ENCODE measurements at places on chromosomes 11 and 22.

GRCh38 chr11:18618342-18619025 is 15.7 kb downstream of the SPTY2D1 start:
- DNase-seq = no peak

- DNase-seq = no peak
These were observed 36.6 kb downstream of the RCOR2 start for GRCh38 chr11:63880403-63880790.

DNA sequence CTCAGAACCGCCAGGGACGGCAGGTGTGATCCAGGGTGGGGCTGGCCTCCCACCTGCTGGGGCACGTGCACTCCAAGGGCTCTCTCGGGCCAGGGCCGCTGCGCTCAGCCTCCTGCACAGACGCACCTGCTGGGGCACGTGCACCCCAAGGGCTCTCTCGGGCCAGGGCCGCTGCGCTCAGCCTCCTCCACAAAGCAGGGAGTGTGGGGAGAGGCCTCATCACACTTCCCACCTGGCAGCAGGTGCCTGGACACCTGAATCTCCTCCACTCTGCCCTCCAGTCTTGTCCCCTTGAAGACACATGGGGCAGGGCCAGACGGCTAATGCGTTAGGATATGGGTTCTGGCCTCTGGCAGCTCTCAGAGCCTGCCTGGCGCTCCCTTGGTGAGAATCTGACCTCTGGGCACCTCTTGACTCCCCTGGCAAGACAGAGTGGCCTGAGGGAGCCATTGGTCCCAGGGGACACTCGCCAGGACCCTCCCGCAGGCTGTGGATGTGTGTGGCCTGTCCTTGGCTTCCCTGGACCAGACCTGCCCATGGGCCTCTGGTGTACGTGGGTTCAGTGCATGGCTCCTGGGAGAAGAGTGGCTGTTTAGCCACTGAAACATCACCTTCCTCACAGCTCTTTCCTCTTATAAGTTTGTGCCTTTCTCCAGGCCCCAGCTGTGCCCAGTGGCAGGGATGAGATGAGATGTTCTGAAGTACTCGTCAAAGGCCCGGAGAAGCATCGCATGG is 73.5 kb downstream of the BRD1 start:
- DNase-seq = no peak

GRCh38 chr11:77287136-77287535 is 14.3 kb downstream of the GDPD4 start:
- no peak for DNase-seq

DNA sequence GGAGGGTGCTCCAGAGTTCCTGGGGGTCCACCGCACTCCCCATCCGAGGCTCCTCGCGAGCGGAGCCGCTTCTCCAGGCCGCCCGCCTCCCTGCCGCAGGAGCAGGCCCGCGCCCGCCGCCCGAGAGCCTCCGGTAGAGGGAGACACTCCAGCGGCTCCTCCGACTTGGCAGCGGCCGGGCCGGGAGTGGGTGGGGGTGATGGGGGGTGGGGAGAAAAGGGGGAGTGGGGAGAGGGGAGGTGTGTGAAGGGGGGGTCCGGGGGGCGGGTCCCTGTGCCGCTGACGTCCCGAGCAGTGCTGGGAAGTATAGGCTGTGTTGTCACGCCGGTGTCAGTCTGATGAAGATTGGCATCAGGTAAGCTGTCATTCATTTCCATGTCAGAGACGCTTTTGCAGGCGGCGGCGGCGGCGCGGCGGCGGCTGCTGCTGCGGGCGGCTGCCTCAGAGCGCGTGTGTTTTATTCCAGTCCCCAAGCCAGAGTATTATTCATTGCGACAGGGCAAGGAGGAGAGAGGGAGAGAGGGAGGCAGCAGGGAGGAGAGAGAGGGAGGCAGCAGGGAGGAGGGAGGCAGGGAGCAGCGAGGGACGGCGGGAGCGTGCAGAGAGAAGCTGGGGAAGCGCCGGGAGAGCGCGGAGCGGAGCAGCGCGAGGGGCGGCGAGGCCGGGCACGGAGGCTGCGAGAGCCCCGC is at the start of gene PKNOX2:
Gene PKNOX2 (plus strand): TSS at position 330 of the 689 bp plus-strand sequence. CDS start 186,555 bp downstream, outside the sequence.
- peak; percentile 54 for DNase-seq

DNA sequence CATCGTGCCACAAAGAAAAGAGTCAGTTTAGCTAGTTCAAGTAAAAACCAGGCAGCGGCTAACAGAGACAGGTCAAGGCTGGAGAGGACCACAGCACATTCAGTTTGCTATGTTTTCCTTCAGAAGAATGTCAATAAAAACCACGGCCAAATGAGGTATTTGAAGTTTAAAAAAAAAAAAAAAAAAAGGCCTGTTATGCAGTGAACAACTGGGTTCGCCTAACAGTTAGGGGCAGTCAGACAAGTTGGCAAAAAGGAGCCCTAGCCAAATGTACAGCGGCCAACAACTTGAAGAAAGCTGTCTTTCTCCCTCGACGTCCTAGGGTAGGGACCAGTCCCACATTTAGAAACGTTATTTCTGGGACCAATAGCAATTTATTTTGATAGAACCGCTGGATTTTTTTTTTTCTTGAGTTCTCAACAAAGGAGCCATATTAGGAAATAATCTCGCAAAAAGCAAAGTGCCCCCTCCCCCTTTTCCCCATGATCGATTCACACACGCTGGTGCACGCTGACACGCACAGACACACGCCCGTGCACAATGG is 237.8 kb downstream of the TTC28 start:
- DNase-seq = peak; percentile 22

GRCh38 chr11:72723508-72723907 is 28.7 kb downstream of the ARAP1 start:
- no peak for DNase-seq

DNA sequence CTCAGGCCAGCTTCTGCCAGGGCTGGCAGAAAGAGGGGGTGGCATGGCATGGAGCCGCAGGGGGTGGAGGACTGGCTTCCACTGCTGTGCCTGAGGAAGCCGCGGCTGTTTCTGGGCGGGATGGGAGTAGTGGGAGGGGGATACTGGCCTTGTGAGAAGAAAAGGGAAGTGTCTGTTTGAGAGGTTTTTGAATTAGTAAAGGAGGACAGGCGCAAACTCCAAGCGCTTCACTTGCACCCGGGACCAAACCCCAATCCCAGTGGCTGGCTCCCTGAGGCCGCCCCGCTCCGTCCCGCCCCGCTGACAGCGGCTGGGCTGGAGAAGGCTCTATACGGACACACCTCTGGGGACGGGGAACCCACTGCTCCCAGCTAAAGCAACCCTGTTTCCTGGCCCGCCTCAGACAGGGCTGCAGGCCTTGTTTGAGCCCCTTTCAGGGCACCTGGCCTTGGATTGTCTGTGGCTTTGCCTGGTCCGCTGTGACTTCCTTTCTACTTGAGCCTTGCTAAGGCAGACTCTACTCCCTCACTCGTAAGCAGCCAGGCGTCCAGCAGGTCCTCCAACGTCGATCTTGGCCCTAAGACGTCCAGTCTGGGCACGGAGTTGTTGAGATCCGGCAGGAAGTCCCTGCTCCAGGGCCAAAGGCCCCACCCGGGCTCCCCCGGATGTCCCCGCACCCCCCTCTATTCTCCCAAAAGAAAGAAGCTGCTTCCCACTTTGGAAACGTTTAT is 2.2 kb downstream of the APOA1 start:
- DNase-seq = peak; percentile 46

GRCh38 chr11:2377511-2378443 is 667 bp downstream of the CD81 start:
- peak; percentile 65 for DNase-seq

DNA sequence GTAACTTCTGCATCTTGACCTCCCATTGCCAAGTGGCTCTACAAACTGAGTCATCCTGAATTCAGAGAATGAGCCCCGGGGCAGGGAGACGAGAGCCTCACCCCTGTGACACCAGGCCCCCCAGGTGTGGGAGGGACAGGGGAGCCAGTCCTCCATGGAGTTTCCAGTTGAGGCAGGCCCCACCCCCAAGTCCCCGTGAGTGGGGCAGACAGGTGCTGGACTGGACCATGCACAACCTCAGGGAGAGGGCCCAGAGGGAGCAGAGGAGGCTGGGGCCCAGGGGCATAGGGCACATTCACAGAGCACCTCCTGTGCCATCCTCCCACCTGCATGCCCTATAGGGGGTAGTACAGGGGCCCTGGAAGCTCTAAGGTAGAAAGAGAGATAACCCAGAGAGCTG is 180.8 kb downstream of the BRD1 start:
- DNase-seq = no peak

- no peak for DNase-seq
These were observed 12.5 kb upstream of the CSF2RB start for GRCh38 chr22:36900880-36901279.

DNA sequence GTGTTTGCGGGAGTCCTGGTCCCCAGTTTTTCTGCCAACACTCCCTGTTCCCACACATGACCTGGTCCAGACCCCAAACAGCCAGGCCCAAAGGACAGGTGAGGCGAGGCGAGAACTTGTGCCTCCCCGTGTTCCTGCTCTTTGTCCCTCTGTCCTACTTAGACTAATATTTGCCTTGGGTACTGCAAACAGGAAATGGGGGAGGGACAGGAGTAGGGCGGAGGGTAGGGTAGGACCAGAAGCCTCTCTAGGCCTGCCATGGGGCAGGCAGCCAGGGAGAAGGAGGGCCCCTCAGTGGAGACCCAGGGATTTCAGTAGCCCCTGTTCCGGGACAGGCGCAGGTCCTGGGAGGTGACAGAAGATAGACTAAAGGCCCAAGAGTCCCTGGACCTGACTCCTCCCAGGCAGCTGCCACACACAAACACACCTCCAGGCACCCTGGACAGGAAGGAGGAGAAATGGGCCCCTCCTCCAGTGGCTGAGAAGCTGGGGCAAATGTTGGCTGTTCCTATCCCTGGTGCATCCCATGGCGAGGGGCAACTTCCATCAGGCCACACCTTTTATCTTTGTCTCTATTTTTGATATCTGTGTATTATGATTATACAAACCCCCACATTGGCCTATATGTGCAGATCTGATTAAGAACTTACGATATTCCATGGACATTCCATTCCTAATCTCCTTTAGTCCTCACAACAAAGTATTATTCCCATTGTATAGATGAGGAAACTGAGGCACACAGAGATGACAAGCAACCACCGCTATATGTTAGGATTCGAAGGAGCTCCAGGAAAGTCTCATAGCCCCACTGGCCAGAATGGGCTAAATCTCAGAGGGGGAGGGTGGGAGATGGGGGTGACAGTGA is 626 bp upstream of the F2 start:
- no peak for DNase-seq

DNA sequence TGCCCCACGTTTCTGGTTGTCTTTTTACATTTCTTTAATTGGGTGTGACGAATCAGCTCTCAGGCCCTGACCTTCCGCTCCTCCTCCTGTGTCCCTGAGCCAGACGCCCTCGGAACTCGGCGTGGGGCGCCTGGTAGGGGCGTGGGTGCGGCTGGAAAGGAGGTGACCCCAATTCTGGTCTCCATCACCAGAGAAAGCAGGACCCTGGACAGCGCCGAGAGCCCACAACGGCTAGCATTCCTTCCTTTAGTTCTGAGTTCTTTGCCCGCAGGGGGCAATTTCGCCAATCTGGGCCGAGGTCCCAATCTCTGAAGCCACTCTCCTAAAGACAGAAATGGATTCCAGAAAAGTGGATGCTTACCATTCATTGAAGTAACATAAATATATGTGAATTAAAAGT is 11.7 kb upstream of the RBMXL2 start:
- DNase-seq = no peak

- no peak for DNase-seq
These were observed 40.6 kb upstream of the RCN1 start for GRCh38 chr11:32050264-32050663.

- DNase-seq = no peak
These were observed 766.5 kb downstream of the METTL15 start for GRCh38 chr11:28874706-28875105.

DNA sequence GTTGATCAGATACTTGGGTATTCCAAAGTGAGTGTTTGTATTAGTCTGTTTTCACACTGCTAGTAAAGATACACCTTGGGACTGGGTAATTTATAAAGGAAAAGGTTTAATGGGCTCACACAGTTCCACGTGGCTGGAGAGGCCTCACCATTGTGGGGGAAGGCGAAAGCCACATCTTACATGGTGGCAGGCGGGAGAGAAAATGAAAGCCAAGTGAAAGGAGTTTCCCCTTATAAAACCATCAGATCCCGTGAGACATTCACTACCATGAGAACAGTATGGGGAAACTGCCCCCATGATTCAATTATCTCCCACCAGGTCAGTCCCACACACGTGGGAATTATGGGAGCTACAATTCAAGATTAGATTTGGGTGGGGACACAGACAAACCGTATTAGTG is 7.0 kb downstream of the TIMM10B start:
- no peak for DNase-seq

GRCh38 chr11:27248576-27249509 is 114.2 kb downstream of the CCDC34 start:
- no peak for DNase-seq

GRCh38 chr11:36222831-36223635 is 66.2 kb downstream of the COMMD9 start:
- DNase-seq = no peak

DNA sequence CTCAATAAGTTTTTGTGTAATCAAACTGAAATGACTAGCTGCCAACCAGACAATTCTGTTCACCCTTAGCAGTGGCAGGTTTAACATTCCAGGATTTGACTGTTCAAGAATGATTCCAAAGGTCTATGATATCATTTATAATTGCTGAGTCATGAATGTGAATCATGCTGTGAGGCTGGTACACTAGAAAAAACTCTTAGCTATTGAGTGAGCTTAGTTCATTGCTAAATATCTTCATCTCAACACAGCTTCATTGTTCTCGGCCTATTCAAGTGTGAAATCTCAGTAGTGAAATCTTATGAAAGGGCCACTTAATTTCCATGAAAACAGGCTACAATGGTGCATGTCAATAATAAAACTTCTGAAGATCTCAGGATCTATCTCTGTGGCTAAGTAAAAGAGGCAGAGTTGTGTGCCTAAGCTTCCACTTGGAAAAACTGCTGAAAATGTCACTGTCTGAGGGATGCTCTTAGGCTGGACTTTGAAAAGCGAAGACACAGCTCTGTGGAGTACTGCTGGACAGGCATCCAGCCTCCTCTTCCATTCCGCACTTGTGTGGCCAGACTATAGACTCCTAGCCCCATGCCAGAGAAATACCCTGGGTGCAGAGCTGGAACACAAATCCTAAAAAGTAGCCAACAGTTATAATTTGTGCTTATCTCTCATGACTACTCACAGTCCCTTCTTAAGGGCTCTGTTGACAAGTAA is 12.8 kb downstream of the AQP11 start:
- DNase-seq = no peak
